ENCODE measurements at places on chromosomes 4 and X.

GRCh38 chr4:176721459-176721858, 71.3 kb downstream of the VEGFC start:
- no peak for DNase-seq

DNA sequence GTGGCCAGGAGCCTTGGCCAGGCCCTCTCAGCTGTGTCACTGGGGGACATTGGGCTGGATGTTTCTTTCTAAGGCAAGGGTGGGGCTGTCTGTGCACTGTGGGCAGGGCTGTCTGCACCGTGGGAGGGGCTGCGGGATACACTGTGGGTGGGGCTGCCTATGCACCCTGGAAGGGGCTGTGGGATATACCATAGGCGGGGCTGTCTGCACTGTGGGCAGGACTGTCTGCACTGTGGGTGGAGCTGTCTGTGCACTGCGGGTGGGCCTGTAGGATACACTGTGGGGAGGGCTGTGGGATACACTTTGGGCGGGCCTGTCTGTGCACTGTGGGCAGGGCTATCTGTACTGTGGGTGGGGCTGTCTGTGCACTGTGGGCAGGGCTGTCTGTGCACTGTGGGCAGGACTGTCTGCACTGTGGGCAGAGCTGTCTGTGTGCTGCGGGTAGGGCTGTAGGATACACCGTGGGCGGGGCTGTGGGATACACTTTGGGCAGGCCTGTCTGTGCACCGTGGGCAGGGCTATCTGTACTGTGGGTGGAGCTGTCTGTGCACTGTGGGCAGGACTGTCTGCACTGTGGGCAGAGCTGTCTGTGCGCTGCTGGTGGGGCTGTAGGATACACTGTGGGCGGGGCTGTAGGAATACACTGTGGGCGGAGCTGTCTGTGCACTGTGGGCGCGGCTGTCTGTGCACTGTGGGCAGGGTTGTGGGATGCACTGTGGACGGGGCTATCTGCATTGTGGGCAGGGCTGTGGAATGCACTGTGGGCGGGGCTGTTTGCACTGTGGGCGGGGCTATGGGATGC, 31.1 kb downstream of the ACOX3 start:
- DNase-seq = no peak

GRCh38 chrX:136849395-136849794, 31.1 kb downstream of the RBMX start:
- no peak for DNase-seq

- no peak for DNase-seq
Observed at GRCh38 chrX:46687619-46688018, 71.3 kb downstream of the SLC9A7 start.

DNA sequence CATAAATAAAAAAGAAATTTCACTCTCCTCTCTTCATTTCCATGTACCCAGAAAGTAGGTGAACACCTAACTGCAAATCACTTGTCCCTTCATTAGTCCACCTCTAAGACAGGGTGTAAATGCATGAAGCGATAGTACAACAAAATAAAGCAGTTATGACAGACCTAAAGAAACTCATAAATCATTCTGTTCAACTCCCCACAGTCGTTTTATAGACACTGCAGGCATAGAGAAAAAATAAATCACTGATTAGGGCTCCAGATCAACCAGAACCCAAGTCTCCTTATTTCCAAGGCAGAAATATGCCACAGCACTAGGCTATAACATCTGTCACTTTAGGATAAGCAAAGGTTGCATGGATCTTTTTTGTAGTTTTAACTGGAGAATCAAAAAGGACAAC, 3.0 kb downstream of the RASGEF1B start:
- no peak for DNase-seq

DNA sequence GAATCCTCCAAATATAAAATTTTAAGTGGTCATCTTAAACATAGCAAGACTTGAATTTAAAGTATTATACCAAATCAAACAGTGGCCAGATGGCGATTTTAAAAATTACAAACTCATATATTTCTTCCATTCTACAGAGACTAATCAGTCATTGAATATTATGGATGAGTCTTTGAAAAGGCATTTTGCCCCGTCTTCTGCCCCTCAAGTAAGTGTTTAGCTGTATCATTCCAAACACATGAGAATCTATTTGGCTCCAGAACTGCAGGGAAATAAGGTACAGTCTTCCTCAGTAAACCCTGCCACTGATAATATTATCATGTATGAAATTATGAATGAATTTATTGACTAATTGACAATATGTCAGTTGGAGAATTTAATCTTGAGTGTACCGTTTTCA, 191.0 kb downstream of the SLC7A11 start:
- DNase-seq = no peak

- DNase-seq = no peak
Observed at GRCh38 chr4:156100651-156101050, 147.0 kb upstream of the CTSO start.

GRCh38 chr4:25861951-25862410, 807 bp downstream of the SEL1L3 start:
- DNase-seq = no peak

DNA sequence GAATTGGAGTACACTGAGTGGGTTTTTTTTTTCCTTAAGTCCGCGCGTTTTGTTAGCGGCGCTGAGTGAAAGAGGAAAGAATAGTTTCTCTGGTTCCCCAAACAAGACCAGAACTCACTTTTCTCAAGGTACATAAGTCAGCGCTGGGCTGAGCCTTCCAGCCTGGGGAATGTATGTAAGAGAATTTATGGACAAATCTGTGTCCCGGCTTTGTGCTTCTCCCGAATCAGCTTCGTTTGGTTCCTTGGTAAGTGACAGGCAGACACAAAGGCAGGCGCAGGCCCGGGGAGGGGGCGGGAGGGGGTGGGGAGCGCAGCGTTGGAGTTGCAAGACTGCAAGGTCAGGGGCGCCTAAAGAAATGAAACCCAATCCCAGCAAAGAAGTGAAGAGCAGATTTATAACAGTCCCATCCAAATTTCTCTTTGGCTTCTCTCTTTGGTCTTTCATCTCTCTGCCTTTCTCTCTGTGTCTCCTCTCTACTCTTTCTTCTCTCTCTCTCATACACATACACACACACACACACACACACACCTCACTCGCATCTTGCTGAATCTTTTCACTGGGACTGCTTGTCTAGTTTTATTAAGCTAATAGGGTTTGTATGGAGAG, 981 bp downstream of the TET2 start:
- DNase-seq = peak; percentile 49

DNA sequence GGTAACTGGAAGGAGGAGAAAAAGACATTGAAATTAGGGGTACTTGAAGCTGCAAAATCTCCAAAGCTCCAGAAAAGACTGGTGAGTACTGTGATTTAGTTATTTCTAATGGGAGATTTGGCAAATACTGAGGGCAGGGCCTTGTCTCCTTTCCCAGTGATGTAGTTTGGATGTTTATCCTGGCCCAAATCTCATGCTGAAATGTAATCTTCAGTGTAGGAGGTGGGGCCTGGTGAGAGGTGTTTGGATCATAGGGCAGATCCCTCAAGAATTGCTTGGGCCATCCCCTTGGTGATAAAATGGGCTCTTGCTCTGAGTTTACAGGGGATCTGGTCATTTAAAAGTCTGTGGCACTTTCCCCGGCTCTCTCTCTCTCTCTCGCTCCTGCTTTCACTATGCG, 33.1 kb upstream of the GK start:
- DNase-seq = no peak

DNA sequence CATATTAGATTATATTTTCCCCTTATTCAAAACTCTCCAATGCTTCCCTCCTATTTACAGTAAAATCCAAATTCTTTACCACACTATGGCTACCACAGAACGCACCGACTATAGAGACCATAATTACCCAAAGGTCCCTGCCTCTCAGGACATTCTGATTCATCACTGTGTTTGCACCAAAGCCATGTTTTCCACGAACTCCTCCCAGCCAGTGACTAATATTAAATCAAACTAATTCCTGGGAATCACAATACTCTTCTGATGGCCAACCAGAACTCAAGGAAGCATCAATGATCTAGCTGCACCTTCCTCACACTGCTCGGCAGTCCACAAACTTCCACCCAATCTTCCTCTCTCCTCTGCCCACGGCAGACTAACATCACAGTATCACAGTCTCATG, 24.2 kb upstream of the EDNRA start:
- DNase-seq = no peak

DNA sequence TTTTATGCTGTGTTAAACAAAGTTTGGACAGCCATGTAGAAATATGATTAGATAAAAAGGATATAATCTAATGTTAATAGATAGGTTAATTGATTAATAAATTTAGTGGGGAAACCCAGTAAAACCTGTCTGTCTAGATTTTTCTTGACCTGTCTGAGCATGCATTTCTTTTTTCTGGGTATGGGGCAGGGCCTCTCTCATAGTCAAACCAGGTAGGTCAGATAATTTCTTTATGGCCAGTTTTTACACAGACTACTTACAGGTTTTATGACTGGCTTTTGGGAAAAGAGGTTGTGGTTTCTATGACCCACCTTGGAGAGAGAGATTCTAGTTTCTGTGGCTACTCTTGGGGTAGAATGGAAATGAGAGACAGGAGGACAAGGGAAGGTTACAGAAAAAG, 135.6 kb upstream of the EPHA5 start:
- no peak for DNase-seq

DNA sequence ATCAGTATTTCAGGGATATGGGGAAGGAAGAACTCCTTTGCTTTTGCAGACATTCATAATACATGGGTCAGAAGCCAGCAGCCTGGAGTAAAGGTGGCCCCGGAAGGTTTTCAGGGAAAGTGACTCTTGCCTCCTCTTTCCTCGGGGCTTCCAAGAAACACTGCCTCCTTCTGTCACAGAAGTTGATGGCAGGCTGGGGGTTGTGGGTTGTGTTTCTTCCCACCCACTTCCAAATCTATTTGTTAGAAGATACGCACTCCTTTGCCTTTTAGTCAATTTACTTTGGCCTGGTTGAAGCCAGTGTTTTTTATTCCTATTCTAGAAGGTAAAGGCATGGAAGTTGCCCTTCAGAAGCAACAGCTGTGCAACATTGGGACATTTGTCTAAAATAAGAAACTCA, 19.7 kb downstream of the KIT start:
- no peak for DNase-seq
